ENCODE measurements at places on chromosomes 4 and X.

GRCh38 chr4:89531932-89532640 is 224.5 kb upstream of the GPRIN3 start:
- DNase-seq = no peak

GRCh38 chr4:140944199-140944515 is 188.0 kb upstream of the TBC1D9 start:
- no peak for DNase-seq

- no peak for DNase-seq
Measured at GRCh38 chrX:2650865-2651264, 40.2 kb upstream of the CD99 start.

GRCh38 chr4:157992038-157992705 is 180.7 kb downstream of the GASK1B start:
- DNase-seq = peak; percentile 4

GRCh38 chrX:134718966-134719317 is 60.7 kb upstream of the PLAC1 start:
- no peak for DNase-seq

GRCh38 chr4:124083711-124084110 is 628.8 kb downstream of the ANKRD50 start:
- DNase-seq = no peak

GRCh38 chrX:14064626-14065432 is 35.1 kb upstream of the GEMIN8 start:
- DNase-seq = no peak

Measured in stimulated activated CD4-positive, alpha-beta T cell treated with anti-CD3 and anti-CD28 coated beads, Interleukin-2, amount 100 ng/mL, for 4 hours (primary cell).